ENCODE measurements at places on chromosomes 11 and 22. TPM values are rescaled to one million over a fixed set of nuclear protein-coding genes. Genes with fewer than 3 reads are reported as not detected.

GRCh38 chr11:112118176-112118575, 31.5 kb downstream of the SDHD start:
- no peak for DNase-seq

GRCh38 chr11:120797143-120797542, 226.8 kb upstream of the TBCEL start:
- no peak for DNase-seq

Gene B4GALNT4
- total RNA-seq: 28.9 TPM

Gene MFNG
- total RNA-seq: not detected

Gene NNMT
- 0.64 TPM for total RNA-seq

Gene SEPTIN3
- 3.6 TPM for total RNA-seq

Gene RTL10
- 22.7 TPM for total RNA-seq

Measured in A673 (cell line).